ENCODE measurements at places on chromosomes 13 and 19. TPM values are rescaled to one million over a fixed set of nuclear protein-coding genes. Genes with fewer than 3 reads are reported as not detected.
A peak's percentile ranks its signal among the peaks of the same experiment; 100 is the strongest.

DNA sequence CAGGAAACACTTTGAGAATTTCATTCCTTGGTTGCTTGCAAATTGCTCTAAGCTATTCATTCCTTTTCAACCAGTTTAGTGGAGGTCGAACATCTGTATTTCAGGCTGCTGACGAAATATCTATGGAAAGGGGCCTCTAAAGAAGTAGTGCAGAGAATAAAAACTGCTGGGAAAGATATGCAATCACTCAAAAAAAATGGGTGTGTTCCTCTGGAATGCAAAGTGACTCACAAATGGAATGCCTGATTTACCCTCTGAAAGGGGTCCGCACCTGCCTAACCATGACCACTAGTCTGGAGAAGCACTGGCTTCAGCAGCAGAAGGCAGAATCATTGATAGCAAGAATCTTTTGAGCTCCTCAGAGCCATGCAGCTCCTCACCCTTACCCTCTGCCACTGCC, 129.4 kb downstream of the PCDH9 start:
- peak; percentile 54 for DNase-seq

NLRP11 gene
- total RNA-seq: not detected

DNA sequence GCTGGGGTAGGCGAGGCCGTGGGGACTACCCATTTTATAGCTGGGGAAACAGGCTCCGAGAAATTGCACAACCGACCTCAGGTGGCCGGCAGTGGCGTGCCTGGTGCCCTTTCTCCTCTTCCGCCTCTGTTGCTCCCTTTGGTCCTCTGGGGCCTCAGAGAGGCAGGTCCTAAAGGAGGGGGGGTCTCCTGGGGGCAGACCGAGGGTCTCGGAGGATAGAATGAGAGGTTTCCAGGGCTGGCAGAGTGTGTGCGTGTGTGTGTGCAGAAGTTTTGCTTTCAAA, 11.3 kb downstream of the STX10 start:
- no peak for DNase-seq

ZNF546 gene
- 0.52 TPM for total RNA-seq

GRCh38 chr13:39448834-39449233, 154.2 kb downstream of the LHFPL6 start:
- DNase-seq: no peak

DNA sequence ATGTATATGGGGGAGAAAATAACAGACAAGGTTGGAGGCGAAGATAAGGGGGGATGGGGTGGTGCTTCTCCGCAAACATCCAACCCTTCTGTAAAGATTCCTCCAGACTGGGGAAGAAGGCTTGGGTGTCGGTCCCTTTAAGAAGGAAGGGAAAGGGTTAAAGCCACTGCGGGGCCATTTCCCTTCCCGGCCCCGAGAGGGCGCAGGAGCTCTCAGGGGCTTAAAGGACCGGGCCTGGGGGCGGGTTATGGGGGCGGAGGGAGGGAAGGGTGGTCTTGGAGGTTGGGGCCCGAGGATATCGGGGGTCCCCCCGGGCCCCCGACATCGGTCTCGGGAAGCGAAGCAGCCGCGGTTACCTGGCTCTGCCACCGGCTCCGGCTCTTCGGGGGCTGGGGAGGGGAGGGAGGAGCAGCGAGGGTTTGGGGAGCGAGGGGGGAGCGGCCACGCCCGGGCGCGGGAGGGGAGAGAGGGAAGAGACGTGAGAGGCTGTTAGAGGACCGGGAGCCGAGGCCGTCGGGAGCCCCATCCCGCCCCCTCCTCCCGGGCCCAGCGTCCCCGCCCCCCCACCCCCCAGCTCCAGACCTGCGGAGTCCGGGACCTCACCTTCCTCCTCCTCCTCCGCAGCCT, 2.8 kb downstream of the TNNT1 start:
- DNase-seq: no peak

DNA sequence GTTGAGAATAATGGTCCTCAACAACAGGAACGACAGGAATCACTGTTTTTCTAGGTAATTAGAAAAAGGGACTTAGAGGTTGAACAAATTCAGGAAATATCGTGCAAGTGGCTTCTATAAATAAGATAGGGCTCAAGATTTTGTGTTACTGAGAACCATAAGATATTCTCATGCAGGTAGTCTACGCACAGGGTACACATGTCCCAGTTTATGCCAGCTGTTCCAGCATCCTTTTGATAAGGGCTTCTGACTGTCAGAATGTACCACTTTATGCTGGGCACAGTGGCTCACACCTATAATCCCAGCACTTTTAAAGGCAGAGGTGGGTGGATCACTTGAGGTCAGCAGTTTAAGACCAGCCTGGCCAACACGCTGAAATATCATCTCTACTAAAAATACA, 32.1 kb downstream of the RBM26 start:
- DNase-seq: no peak

DNA sequence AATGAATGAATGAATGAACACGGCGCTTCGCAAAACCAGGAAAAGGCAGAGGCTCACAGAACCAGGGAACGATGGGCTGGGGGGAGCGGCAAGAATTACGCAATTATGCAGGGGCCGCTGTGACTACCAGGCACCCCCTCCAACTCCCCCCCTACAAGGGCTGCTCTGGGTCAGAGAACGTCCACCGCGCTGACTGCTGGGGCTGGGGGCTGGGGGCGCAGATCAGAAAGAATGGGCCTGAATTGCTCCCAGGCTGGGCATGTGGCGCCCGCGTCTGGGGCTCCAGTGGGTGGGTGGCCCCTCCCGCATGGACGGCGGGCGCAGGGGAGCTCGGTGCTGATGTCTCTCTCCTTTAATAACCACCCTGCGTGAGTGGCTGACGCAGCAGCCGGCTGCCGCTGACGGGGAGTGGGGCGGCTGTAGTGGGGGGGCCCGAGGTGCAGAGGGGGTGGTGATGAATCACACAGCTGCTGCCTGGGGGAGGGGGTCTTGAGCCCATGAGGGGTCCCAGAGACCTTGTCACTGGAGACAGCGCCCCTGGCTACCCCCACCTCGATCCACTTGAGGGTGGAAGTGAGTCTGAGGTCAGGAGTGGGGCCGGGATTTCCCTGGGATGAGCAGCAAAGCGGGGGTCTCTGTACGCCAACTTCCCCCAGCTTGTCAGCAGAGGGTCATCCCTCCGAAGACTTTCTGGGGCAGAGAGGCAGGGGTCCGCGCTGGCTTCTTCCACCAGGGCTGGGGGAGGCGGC, 1.5 kb upstream of the CIRBP start:
- DNase-seq: no peak

DNA sequence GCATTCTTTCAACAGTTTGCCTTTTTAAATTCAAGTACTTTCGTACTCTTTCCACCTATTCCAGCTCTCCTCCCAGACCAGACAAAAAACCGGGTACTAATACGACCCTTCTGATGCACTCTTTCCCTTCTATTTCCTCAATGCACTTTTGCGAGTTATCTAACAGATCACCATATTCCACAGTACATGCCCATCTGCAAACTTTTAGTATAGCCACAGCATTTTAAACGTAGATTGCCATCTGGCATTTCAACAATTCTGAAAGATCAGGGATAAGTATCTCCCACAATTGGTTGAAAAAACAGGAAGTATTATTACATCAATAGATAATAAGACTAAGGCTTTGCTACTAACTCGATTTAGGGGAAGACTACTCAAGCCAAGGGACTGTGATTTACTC, 31.5 kb downstream of the RBM26 start:
- DNase-seq: no peak

- DNase-seq: no peak
Observed at GRCh38 chr19:4425537-4425936, 23.1 kb downstream of the CHAF1A start.

HDGFL2 gene
- total RNA-seq: 59.5 TPM

LCP1 gene
- 5.4 TPM for total RNA-seq

- DNase-seq: peak; percentile 67
Observed at GRCh38 chr13:51797664-51798488, 6.1 kb downstream of the DHRS12 start.

DNA sequence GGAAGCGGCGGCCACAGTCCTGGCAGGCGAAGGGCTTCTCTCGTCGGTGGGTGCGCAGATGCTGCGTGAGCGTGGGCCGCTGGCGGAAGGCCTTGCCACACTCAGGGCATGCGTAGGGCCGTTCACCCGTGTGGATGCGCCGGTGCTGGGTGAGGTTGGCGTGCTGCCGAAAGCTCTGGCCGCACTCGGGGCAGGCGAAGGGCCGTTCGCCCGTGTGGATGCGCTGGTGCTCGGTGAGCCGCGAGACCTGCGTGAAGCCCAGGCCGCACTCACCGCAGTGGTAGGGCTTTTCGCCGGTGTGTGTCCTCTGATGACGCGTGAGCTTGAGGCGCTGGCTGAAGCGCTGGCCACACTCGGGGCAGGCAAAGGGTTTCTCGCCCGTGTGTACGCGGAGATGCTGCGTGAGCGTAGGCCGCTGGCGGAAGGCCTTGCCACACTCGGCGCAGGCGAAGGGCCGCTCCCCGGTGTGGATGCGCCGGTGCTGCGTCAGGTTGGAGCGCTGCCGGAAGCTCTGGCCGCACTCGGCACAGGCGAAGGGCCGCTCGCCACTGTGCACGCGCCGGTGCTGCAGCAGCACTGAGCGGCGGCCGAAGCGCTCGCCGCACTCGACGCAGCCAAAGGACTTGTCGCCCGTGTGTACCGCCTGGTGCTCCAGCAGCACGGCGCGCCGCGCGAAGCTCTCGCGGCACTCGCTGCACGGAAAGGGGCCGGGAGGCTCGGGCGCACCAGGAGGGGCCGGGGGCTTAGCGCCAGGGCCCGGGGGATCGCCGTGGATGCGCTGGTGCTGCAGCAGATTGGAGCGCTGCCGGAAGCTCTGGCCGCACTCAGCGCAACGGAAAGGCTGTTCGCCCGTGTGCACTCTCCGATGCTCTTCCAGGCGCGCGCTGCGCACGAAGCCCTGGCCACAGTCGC, 4.0 kb upstream of the UBE2M start:
- no peak for DNase-seq

DNA sequence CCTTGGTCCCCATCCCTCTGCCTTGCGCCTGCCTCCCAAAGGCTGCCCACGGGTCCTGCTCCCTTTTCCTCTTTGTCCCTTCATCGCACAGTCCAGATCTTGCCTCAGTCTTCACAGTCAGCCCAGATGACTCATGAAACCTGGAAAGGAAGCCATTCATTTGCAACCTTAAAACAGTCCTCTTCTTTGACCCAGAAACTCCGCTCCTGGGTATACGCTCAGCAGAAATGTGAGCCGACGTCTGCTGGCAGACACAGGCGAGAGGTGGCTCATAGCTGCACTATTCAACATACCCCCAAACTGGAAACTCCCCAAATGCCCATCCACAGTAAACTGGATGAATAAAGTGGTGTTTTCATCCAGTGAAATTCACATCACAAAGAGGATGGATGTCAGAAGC, 13.6 kb upstream of the PEPD start:
- peak; percentile 5 for DNase-seq

- DNase-seq: peak; percentile 88
Observed at GRCh38 chr19:46080561-46080960, 39.8 kb upstream of the IGFL4 start.
